CD4-positive, alpha-beta T cell treated with Interleukin-6 at 100 ng/mL for 8 hours (primary cell): ENCODE measurements at places on chromosomes 4 and X.

GRCh38 chr4:119666653-119667091 is 38.1 kb upstream of the PDE5A start:
- DNase-seq: no peak

DNA sequence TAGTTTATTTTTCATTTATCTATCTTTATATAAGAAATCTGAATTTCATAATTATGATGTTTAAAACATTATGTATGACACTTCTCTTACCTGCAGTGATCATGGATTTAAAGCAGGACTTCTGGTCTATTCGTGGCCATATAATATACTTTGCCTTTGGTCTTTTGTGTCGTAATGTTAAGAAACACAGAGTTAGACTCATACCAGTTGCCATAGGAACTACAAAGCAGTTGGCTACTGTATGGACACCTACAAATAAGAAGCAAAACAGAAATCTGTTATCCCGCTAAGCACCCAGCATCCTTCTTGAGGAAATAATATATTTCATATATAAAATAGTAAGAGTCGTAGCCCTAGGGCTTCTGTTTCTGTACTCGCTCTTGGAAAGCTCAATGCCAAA is 4.3 kb downstream of the SEPSECS start:
- no peak for DNase-seq

- DNase-seq: no peak
Observed at GRCh38 chr4:162403419-162403818, 239.6 kb upstream of the FSTL5 start.

DNA sequence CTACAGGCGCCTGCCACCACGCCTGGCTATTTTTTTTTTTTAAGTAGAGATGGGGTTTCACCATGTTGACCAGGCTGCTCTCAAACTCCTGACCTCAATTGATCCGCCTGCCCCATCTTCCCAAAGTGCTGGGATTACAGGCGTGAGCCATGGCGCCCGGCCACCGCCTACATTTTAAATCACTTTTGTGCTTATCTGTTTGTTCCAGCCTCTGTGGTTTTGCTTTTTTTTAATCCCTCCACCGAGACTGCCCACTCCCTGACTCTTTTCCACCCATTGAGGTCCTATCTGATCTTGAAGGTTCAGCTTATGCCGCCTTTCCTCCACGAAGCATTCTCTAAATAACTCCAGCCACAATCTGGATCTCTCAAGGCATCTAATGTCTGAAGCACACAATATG is 73.5 kb downstream of the CHRDL1 start:
- no peak for DNase-seq

- DNase-seq: no peak
Observed at GRCh38 chr4:818106-818921, 7.6 kb downstream of the CPLX1 start.

DNA sequence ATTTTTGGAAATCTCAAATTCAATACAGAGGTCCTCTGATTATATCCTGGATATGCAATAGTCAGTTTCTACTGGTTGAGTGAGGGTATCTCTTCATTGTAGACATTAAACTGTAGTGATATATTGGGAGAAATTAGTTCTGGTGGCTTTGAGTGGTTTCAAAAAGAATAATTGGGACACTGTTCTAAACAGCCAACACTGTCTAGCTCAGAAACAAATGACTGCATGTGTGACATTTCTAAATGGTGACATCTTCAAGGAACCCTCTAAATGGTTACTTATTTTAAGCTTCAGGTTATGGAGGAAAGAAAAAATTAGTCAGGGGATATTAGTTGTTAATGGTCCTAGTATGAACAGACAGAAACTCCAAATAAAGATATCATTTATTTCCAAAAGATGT is 186.2 kb downstream of the LARP7 start:
- no peak for DNase-seq

GRCh38 chrX:131764216-131764615 is 220.3 kb downstream of the OR13H1 start:
- DNase-seq: no peak

- DNase-seq: no peak
Observed at GRCh38 chr4:150108691-150109090, 30.4 kb downstream of the DCLK2 start.

GRCh38 chrX:30513284-30513683 is 64.3 kb downstream of the TASL start:
- no peak for DNase-seq

DNA sequence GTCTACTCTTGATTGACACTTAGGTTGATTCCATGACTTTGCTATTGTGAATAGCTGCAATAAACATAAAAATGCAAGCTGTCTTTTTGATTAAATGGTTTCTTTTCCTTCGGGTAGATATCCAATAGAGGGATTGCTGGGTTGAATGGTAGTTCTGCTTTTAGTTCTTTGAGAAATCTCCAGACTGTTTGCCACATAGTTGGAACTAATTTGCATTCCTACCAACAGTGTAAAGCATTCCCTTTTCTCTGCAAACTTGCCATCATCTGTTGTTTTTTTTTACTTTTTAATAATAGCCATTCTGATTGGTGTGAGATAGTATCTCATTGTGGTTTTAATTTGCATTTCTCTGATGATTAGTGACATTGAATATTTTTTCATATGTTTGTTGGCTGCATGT is 122.2 kb upstream of the PRKG2 start:
- no peak for DNase-seq

DNA sequence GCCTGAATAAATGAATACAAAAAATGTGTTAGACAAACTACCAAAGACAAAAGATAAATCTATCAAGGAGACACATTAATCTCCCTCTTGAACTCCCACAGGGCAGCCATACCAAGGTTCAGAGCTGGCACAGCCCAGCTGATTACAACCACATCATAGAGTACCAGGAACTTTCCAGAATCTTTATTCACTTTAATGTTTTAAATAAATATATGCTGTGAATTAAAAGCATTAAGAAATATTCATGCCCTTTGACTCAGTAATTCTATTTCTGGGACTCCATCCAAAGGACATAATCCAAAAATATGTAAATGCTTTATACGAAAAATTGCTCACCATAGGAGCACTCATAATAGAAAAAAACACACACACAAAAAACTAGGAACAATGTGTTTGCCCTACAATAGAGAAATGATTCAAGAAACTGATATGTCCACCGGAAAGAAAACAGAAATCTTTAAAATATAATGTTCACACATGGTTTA is 126.0 kb downstream of the LDB2 start:
- no peak for DNase-seq

GRCh38 chrX:55169782-55170181 is 50.4 kb upstream of the PAGE5 start:
- DNase-seq: no peak

DNA sequence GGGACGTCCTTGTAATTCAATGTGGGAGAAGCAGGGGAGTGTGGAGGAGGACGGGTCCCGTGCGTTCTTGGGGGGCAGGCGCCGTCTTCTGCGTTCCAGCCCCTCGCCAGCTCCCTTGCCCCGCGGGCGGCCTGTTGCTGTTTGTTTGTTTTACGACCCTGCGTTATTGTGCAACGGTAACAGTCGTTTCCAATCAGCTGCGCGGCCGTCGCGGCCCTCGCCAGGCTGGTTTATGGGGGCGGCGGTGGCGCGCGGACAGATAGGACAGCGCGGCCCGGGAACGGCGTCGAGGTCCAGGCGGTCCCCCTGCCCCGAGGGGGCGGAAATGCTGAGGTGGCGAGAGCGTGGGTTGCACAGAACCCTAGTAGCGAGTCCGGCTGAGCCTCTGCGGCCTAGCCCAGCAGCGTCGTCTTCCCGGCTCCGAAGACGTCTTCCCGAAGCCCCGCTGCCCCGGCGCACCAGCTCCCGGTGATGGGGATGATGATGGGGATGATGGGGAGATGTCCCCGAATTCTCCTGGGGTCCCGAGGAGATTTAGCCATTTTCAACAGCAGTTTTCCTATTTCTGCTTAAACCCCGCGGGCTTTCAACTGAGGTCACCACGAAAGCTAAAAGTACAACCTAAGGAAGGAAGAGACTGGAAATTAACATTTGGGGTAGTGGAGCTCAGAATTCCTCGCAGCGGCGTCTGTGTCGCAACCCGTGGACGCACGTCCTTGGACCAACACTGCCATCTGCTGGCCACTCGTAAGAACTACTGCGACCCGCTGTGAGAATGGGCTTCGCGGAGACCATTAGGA is 4.8 kb downstream of the PDGFRA start:
- DNase-seq: peak; percentile 62

DNA sequence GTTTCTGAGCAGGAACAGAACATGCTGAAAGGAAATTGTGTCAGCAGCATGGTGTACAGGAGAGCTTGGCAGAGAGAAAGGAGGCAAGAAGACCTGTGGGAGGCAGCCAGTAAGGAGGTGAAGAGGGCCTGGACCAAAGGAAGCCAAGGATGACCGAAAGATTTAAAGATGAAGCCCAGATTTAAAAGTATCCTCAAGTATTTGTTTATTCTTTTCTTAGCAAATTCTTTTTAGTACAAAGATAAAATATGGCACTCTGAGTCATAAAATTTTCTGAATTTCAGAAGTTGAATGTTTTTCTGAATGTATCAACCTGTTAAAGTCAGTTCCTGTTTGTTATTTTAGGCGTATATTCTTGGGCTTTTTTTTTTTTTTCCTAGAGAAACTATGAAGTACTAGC is 3.5 kb downstream of the PKD2 start:
- DNase-seq: no peak

GRCh38 chr4:15018361-15018760 is 16.1 kb downstream of the CPEB2 start:
- no peak for DNase-seq

- no peak for DNase-seq
Observed at GRCh38 chr4:75735525-75735924, 11.1 kb downstream of the USO1 start.

DNA sequence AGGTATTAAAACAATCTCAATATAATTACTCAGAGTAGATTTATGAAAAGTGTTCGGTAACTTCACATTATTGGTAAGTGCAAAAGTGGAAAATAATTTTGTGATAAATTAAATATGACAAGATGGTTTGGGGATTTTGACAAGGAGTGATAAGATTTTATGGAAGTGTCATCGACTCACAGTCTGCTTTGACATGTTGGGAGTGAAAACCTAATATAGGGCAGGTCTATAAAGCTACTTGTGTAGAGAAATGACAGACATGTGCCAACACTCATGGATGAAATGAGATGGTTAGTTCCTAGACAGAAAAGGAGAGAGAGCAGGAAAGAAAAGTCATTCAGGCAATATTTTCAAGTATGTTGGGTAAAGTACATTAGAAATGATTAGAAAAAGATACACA is 456.8 kb downstream of the TRAM1L1 start:
- DNase-seq: no peak

DNA sequence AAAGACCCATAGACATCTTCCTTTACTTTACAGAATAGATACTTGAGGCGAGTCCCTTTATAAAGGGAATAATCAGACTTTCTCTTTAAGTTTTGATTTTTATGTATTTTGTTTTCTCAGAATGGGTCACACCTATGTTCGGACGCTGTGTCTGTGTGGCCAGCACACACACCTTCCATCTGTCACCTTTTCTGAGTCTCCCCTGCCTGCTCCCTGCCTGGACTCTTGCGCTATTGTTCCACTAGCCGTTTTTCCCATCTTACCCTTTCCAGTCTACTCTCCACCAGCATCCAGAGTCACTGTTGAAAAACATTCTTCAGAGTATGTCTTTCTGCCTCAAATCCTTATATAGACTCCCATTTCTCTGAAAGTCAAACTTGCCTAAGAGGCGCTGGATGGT is 236.1 kb downstream of the MAML3 start:
- no peak for DNase-seq

- no peak for DNase-seq
Observed at GRCh38 chr4:3827616-3828492, 61.7 kb downstream of the ADRA2C start.

- no peak for DNase-seq
Observed at GRCh38 chrX:14050709-14051108, 21.0 kb upstream of the GEMIN8 start.

- DNase-seq: no peak
Observed at GRCh38 chr4:104032896-104033295, 313.1 kb upstream of the TACR3 start.

DNA sequence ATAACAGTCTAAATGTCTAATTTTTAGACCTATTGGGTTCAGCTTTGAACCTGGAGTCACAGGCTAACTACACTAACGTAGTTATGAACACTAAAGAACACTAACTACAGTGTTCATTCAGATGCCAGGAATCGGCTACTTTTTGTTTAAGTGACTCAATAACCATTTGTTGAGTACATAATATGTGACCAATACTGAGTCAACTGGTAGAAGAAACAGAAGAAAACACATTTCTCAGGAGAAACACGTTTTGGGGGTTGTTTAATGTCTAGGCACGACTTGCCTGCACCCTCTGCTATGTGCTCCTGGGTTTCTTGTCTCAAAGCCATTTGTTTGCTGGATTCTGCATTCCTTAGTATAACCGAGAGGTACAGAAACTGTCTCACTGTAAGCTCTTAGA is 18.6 kb upstream of the CLNK start:
- DNase-seq: no peak

DNA sequence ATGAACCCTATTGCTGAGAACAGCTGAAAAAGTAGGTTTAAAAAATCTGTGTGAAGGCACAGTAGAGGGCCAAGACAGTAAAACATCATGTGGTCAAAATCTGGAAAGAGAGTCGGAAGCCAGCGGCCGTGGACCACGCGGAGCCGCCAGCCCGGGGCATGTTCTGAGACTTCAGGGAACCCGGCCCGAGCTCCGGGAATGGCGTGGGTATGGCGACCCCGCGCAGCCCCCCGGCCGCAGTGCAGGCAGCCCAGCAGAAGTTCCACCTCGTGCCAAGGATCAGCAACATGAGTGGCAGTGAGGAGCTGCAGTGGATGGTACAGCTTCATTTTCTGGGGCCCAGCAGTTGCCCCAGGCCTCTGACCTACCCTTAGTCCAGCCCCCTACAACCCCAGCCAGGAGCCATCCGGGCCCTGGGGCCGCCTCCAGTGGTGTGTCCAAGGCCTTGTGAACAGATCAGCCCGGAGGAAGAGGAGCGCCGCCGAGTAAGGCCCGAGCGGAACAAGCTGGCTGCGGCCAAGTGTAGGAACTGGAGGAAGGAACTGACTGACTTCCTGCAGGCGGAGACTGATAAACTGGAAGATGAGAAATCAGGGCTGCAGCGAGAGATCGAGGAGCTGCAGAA is 94.2 kb downstream of the LARP1B start:
- no peak for DNase-seq

GRCh38 chr4:46698891-46699290 is 210.2 kb downstream of the COX7B2 start:
- DNase-seq: no peak

DNA sequence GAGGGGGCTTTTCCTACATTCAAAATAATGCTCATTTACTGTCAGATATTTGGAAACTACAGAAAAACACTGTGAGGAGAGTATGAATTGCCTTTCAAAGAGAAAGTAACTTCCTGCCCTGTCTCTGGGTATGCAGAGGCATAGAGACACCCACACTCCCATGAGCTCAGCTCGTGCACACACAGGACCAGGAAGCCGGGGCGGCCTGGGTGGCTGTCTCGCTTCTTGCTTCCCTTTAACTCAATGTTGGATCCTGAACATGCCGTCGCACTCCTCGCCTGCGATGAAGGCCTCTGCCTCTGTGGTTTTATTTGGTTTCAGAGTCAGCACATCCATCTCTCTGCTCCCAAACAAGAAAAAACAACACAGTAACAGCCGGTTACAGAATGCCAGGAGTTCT is 40.1 kb upstream of the GPR78 start:
- no peak for DNase-seq
